Activated B cell treated with CpG ODN at 0.5 μM for 24 hours (primary cell): ENCODE measurements at places on chromosomes 12 and 14.

DNA sequence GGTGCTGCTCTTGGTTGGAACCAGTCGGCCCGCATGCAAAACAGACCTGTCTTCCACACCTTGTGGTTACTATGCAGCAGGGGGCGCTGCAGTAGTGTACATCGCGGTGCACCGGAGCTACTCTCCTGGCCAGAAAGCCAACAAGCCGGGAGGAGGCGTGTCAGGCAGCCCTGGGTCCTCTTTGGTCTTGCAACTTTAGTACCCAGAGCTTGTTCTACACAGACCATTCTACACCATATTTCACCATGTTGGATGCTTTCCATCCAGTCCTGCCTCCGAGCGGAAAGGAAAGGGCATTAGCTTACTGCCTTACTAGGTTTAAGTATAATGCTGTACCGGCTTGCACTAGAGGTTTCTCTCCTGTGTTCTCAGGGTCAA, 927 bp upstream of the TMTC2 start:
- peak; percentile 70 for DNase-seq

GRCh38 chr12:12699345-12699744, 3.4 kb upstream of the GPR19 start:
- DNase-seq = no peak

GRCh38 chr12:92194561-92194960, 48.9 kb upstream of the BTG1 start:
- no peak for DNase-seq

- no peak for DNase-seq
Observed at GRCh38 chr14:105838591-105839424, 312.4 kb downstream of the TMEM121 start.

DNA sequence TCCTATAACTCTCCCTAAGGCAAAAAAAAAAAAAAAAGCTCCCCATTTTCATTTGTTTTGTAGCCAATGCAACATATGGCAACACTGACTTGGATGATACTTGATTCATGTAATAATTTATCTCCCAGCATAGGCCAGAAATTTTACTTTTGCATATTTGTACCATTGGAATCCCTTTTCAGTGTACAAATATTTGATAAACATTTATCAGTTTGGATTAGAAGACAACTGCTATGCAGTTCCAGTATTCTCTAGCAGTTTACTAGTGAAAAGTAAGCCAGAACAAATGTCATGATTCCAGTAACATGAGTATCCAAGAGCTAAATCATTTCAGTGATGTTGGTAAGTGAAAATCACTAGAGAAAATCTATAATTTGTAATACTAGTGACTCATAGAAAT, 392.3 kb downstream of the CCER1 start:
- DNase-seq = no peak

GRCh38 chr12:122869207-122869973, 26.5 kb downstream of the VPS37B start:
- DNase-seq = peak; percentile 12

DNA sequence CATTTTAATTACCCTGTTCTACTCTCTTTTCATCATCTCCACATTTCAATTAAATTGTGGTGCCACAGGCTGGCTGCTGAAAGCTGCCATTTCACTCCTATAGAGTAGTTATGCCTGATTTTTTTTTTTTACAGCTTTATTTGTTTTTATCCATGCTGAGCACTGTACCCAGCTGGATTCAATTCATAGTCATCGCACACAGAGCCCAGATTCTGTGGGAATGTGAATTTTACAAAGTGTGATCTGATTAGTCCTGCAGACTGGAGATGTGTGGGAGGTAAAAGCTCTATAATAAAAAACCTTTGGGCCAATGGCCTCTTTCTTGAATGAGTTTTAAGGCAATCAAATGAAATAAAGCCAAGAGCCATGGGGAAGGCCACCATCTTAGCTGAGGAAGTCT, 190.2 kb downstream of the ANO4 start:
- DNase-seq = no peak

- no peak for DNase-seq
Observed at GRCh38 chr14:42277840-42278239, 671.2 kb downstream of the LRFN5 start.

DNA sequence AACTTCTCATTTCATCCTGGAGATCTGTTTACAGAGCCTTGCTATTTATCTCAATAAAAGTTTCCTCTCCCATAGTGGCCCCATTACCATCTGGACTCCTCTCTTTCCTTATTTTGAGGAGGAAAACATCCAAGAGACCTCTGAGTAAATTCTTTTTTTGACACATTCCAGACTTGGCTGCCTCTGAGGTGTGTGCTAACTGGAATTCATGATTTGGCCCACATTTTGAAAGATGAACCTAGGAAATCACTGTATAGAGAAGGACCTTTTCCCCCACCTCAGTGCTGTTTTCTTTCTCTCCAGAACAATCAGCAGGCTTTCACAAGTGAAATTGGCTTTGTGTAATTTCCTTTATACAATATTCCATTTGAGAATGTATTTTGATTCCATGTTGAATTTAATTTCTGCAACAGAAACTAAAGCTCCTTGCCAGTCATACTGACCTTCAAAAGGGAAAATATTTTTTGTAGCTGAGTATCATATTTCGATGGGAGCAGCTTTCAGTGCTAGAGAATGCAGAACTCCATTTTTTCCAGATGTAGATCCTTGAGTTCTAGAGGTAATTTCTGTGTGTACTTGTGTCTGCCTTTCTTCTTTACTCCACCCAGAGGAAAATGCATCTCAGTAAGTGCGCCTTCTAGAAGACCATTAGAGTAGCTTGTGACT, 244.9 kb upstream of the RGS6 start:
- DNase-seq = no peak

GRCh38 chr12:67709367-67709954, 60.9 kb downstream of the DYRK2 start:
- DNase-seq = no peak

DNA sequence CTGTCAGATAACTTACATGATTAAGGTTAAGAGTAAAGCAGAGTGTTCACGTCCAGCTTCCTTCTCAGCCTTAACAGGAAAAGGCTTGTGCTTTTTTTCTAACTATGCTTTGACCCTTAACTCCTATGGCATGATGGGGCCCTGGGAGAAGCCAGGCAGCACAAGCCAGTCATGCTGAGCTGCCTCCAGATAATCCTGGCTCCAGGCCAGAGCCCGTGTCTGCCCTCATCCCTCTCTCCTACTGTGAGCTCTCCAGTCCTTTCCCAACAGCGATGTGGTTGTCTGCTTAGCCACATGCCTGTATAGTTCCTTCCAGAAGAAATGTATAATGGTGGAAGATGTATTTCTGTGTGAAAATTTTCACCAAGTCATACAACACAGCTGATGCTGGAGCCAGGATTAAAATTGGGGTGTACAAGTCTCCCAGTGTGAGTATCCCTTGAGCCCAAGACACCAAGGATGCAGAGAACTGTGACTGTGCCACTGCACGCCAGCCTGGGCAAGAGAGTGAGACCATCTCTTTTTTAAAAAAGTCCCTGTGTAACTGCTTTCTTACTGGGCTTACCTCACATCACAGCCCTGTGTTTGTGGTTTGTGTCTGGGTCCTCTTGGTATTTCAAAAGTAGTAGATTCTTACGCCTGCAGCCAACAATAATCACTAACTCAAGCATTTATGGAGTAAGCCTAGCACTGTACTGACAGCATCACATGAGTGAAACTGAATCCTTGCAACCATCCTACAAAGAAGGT, 7.9 kb upstream of the ITFG2 start:
- DNase-seq = no peak

DNA sequence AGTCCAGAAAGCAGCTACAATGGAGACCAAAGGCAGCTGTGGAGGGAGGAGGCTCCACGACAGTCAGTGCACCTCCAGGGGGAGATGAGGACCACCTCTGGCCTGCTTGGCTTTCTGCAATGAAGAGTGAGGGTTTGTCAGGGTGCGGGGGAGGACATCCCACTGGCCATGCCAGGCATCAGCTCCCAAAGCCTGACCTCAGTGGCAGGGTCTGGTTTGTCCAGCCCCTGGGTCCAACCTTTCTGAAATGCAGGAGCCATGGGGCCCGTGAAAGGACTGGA, 35.2 kb downstream of the SLC6A12 start:
- DNase-seq = no peak

GRCh38 chr14:101114726-101115515, 211.4 kb upstream of the RTL1 start:
- DNase-seq = no peak

GRCh38 chr12:84079626-84080025, 833.0 kb downstream of the SLC6A15 start:
- DNase-seq = no peak

DNA sequence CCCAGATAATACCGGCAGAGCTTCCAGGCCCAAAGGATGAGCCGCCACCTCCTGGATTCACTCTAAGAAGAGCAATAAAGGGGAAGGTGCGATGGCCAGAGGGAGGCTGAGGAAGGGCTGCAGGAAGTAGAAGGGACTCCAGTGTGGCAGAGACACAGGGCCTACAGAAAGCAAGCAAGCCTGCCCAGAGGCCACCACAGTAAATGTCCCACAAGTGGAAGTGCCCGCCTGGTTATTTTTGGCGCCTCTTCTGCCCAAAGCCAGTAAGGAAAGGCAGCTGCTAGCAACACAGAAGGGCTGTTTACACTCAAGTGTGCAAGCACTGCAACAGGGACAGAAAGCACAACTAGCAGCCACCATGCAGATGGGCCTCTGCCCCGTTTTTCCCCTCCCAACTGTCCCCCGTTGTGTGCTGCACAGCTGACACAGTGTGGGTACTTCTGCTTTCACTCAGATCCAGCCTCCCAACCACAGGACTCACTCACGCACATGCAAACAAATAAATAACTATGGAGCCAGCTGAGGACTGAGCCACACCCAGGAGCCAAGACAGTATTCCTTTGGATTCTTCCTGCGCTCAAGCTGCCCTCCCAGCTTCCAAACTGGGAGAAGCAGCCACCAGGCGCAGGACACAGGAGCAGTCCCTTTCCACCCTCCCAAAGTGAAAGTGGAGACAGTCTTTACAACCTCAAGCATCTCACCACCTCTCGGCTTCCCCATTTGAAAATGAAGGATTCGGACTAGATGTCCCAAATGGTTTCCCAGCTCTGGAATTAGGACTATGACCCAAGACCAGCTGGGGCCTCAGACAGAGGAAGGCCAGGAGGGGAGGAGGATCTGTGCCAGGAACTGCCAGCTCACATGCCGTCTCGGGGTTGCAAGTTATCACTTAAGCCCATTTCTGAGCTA, 40.0 kb upstream of the PNMA1 start:
- DNase-seq = peak; percentile 55

GRCh38 chr12:85266356-85266755, 13.7 kb upstream of the ALX1 start:
- DNase-seq = no peak

- no peak for DNase-seq
Observed at GRCh38 chr14:54194501-54194900, 202.3 kb upstream of the CDKN3 start.

DNA sequence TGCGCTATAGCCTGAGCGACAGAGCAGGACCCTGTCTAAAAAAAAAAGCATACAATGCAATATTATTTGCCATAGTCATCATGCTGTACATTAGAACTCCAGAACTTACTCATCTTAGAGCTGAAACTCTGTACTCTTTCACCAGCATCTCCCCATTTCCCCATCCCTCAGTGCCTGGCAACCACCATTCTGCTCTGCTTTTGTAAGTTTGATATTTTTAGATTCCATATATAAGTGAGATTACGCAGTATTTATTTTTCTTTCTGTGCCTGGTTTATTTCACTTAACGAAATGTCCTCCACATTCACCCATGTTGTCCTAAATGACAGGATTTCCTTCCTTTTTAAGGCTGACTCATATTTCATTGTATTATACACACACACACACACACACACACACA, 121.8 kb downstream of the BBS10 start:
- no peak for DNase-seq

- DNase-seq = no peak
Observed at GRCh38 chr12:109163167-109163566, 46.8 kb downstream of the ACACB start.
